ENCODE measurements at places on chromosomes 2 and 18.

- DNase-seq: no peak
Observed at GRCh38 chr18:45398448-45398847, 216.8 kb upstream of the SLC14A2 start.

DNA sequence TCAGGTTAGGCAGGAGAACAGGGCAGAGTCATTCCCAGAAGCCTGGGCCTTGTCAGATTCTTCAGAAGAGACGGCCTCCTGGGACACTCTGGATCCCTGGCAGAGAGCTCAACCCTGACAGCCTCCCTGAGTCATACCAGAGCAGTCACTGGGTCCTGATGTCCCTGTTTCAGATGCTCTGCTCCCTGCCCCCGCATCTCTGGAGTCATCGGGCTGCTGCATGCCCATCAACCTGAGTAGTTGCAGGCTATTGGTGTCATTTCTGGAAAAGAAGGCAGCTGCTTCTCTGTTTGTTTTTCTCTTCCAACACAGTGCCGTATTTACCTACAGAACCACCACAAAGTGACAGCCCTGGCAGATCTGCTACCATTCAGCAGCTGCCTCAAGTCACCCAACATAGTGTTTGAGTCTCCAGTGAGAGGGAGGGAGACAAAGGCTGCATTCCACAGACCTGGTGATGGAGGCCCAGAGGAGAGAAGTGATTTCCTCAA lies 145.1 kb downstream of the B3GNT2 start:
- DNase-seq: no peak

GRCh38 chr2:112201696-112202430 lies 53.0 kb downstream of the ZC3H8 start:
- no peak for DNase-seq

DNA sequence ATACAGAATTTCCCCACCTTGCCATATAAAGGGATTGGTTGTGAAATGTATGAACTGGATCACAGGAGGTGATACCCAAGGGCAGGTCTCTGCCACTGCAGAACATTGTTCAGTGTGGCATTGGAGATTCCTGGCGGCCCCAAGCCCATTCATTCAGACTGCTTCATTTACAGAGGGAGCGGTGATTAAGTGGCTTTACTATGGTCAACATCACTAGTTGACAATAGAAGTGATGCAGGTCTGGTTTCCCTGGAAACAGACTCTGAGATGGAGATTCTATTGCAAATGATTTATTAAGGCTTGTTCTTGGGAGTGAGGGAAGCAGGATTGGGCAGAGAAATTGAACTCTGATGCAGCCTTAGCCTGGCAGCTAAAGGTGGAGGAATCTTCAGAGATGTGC lies 62.4 kb downstream of the ZDBF2 start:
- no peak for DNase-seq

GRCh38 chr2:23483791-23484190 lies 98.8 kb downstream of the KLHL29 start:
- DNase-seq: no peak

GRCh38 chr2:85410584-85411404 lies 628 bp upstream of the CAPG start:
- DNase-seq: no peak

GRCh38 chr2:221337957-221338685 lies 234.0 kb downstream of the EPHA4 start:
- no peak for DNase-seq

GRCh38 chr18:14971461-14972185 lies 223.7 kb downstream of the ANKRD30B start:
- DNase-seq: no peak

GRCh38 chr2:113977060-113977659 lies 87.3 kb downstream of the ACTR3 start:
- no peak for DNase-seq

DNA sequence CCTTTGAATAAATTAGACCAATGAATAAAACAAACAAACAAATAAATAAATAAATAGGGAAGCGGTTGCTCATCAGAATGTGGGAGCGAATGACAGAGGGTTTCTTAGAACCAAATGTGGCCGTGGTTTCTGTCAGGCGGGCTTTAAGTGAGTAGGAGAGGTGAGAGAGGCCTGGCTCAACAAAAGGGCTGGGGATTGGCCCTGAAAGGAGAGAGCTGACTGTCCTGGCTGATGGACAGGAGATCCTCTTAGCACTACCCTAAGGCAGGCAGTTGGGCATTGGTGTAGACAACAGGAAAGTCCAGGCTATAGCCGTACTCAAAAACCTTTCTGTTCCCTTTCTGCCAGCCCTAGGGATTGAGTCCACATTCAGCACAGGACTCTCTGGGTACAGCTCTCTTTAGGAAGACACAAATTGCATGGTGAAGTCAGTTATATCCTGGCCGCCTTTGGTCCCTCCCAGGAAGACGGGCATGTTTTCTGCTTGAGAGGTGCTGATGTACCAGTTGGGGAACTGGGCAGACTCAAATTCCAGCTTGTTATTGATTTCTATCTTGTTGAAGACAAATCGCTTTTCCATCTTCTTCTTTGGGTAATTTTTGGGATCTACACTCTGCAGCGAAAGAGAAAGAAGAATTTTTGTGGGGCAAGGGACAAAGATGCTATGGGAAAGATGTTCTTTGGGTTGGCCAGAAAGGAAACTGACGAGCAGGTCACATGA lies 6.5 kb downstream of the IL1B start:
- no peak for DNase-seq

DNA sequence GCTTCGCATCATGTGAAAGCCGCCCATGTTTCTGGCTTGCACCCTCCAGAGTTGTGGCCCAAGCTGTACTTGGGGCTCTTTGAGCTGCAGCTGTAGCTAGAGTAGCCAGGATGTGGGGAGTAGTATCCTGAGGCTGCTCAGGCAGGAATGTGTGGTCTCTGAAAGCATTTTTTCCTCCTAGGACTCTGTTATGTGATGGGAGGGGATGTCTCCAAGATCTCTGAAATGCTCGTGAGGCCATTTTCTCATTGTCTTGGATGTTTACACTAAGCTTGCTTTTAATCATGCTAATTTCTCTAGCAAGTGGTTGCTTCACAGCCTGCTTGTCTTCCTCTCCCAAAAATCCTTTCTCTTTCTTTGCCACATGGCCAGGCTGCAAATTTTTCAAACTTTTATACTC lies 687.6 kb downstream of the DCDC2C start:
- DNase-seq: no peak

Data from stimulated activated CD8-positive, alpha-beta memory T cell treated with anti-CD3 and anti-CD28 coated beads, Interleukin-15, amount 100 ng/mL, for 4 hours (primary cell).